MG63 (cell line): ENCODE measurements at places on chromosomes 7 and 10. TPM values are rescaled to one million over a fixed set of nuclear protein-coding genes. Genes with fewer than 3 reads are reported as not detected.

- DNase-seq = no peak
Measured at GRCh38 chr10:5453749-5454489, 41.6 kb downstream of the NET1 start.

GRCh38 chr10:28914701-28915100 lies 237.4 kb downstream of the BAMBI start:
- DNase-seq = no peak

DNA sequence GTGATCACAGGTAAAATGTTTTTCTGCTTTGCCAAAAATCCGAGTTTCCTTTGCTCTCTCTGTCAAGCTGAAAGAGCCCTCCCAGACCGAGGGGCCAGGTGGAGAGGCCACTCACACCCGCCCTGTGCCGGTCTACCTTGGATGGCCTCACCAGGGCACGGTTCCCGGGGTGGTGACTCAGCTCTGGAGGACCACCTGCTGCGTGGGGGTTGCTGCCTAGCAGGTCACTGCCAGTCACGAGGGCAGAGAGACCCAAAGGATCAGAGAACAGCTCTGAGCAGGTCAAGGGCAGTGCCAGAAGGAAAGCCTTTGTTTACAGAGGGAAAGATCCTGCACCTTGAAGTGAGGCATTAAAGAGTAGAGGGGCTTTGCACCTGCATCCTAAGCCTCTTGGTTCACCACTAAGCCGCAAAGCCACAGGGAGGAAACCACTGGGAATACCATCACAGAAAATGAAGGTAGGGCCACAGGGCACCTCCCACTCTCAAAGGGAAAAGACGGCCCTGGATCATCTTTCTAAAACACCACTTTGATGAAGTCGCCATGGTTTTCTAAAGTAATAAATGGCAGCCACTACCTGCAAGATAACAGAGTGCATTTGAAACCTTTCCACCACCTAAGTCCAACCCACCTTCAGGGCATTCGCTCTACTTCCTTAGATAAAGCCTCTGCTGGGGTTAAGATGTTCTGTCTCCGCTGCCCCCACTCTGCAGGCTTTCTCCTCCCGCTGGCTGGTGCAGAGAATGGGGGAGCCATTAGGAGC lies 160.3 kb upstream of the KLF14 start:
- DNase-seq = peak; percentile 91

- no peak for DNase-seq
Measured at GRCh38 chr10:103915796-103916195, 2.2 kb downstream of the STN1 start.

DNA sequence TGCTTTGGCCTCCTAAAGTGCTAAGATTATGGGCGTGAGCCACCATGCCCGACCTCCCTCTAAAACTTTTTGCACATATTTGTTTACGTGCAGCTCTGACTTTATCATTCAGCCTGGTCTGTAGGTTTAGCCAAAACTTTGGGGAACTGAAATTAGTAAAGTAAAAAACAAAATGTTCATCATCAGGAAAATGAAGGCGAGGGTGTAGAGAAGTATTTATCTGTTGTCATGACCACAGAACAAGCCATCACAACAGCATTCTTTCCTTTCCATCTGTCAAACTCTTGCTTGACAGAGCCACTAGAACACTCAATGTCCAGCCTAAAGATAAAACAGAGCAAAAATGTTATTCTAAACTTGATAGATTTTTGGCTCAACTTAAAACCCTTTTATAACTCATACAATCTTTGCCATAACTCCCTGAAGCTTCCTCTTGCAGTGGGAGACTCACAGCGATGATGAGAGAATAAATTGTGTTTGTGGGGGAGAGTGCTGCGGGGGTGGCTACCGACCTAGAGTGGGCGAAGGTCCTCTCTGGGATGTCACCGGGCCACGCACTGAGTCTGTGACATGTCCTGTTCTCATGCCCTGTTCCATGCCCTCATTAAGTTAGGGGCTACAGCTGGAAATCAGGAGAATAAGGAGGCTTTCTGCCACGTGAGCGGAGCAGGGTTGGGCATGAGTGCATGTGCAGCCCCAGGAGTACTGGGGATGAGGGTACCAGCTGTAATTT lies 58.6 kb upstream of the MKRN1 start:
- DNase-seq = no peak

GRCh38 chr10:132616170-132616995 lies 78.8 kb downstream of the INPP5A start:
- no peak for DNase-seq

DNA sequence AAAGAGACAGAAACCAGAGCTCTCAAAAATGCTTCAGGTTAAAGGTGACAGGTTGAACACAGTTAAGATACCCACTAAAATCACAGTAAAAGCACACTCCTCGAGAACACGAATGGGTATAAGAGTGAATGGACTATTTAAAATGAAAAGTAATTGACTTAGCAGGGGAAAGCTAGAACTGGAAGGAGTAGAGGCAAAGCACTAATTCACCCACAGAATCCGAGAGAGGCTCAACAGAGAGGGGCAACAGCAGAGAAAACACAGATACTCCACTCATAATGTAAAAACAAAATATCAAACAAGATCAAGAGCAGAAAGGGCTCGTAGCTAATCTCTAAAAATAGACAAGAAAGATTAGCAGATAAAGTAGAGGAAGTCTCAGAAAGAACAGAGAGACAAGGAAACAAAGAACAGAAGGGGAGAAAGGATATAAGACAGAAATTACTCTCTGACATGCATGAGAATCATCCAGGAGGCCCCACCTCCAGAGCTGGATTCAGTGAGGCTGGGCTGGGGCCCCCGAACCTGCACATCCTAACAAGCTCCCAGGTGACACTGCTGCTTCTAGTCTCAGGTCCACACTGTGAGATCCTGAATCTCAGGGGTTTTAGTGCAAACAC lies 117.6 kb downstream of the GALNT11 start:
- DNase-seq = no peak

DNA sequence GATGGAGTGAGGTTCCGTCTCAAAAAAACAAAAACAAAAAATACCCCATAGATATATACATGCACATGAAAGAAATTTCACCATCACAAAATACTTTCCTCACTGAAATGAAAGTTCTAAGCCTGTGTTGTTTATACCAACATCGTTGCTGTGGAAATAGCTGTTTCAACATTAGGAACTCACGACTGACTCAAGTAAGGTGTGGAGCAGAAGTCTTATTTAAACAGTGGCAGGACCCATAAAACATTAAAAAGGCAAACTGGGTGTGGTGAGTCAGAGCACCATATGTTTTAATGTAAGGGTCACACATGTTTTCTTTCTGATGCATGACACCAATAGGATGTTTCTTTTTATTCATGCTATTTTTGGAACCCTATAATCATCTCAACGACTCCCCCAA lies 48.3 kb downstream of the BAIAP2L1 start:
- no peak for DNase-seq

DNA sequence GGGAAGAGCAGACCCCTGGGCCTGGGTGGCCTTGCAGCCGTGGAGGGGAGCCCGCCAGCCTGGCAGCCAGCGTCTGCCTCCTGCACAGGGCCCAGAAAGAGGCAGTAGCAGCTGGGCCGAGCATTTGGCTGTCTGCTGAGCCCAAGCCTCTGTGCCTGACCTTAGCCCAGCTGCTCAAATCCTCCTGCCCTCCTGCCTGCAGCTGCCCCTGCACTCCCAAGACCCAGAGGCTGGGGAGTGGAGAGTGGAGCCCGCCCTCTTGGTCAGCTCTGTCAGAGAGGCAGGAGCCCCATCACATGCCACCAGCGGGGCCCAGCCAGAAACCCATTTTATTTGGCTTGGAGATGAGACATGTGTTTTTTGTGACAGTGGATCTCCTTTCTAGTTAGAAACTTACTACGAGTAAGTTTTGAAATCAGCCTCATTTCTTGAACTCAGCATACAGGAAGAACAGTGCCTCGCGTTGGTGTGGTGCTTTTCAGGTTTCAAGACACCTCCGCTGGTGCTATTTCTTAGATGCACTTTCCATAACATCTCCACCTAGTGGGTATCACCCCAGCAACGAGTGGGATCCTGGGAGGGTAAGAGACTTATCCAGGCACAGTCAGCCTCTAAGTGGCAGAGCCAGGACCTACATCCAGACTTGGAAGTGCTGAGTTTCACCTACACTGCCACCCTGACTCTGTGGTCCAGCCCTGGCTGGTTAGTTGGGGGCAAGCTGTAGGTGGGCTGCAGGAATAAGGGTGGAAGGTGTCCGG lies 477.1 kb downstream of the RPS24 start:
- no peak for DNase-seq

GRCh38 chr7:32167256-32167655 lies 97.0 kb upstream of the PDE1C start:
- no peak for DNase-seq

DNA sequence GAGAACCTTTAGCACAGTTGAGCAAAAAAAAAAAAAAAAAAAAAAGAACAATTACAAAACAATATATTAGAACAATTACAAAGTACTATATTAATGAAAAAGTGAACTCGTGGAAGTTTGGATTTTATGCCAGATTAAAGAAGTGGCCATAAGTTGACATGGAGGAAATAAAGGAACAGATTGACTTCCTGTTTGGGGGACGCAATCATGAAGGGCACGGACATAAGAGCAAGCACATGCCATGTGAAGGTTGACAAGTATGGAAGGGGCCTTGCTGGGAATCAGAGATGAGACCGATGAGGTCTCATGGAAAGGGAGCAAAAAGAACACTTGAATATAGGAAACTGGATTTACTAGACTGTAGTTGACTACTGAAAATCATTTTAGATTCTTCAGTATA lies 61.7 kb downstream of the ICA1 start:
- no peak for DNase-seq

DNA sequence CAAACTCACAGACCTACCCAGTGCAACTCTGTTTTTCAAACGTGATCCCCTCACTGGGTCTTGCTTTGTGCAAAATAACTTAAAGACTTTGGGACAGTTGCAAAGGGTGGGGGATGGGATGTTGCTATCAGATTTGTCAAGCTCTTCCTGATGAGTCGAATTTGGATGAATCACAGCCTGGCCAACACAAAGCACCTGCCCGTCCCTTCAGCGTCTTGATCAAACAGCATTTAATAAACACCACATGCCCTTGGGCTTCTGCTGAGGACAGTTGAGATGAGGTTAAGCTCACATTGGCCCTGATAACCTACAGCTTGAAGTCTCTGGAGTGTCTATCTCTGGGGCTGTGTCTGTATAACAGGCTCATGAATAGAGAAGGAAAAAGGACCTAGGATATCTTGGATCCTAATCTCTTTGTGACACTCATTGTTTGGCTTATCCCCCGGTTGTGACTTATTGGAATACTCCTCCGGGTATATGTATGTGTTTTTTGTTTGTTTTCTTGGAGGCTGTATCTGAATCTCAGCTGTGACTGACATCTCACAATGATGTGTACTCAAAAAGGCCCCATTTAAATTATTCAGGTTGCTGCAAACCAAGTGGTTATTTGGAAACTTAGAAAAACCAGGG lies 132.6 kb upstream of the NAMPT start:
- DNase-seq = no peak

DNA sequence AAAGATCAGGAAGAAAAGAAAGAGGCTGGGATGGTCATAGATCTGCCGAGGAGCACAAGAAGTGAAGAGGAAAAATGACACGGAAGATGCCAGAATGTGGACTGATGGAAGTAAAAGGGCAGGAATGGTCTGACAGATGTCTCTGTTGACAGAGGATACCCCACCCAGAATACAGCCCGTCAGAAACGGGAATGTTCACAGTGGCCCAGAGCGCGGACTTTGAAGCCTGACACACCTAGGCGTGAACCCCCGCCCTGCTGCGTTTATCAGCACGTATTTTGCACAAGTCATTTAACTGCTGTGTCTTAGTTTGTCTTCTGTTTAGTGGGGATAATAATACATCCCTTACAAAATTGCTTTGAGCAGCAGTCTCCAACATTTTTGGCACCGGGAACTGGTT lies 27.1 kb downstream of the AKR1B1 start:
- no peak for DNase-seq

DNA sequence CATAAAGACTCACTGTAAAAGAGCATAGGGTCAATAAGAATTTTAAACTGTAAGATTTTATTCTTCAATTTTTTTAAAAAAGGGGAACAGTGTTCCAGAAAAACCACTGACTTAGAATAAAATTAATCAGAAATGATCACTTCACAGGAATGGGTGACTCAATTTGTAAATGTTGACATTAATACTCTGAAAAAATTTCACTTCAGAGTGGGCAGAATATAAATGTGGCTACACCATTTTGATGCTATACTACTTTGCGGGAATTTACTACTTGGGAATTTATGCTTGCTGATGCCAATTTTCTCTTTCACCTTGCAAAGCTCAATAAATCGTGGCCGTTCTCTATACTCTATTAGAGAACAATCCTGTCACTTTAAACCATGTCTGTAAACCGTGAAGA lies 126.9 kb downstream of the HIBADH start:
- no peak for DNase-seq

- DNase-seq = peak; percentile 44
Measured at GRCh38 chr10:59177031-59177797, 771 bp downstream of the PHYHIPL start.

DNA sequence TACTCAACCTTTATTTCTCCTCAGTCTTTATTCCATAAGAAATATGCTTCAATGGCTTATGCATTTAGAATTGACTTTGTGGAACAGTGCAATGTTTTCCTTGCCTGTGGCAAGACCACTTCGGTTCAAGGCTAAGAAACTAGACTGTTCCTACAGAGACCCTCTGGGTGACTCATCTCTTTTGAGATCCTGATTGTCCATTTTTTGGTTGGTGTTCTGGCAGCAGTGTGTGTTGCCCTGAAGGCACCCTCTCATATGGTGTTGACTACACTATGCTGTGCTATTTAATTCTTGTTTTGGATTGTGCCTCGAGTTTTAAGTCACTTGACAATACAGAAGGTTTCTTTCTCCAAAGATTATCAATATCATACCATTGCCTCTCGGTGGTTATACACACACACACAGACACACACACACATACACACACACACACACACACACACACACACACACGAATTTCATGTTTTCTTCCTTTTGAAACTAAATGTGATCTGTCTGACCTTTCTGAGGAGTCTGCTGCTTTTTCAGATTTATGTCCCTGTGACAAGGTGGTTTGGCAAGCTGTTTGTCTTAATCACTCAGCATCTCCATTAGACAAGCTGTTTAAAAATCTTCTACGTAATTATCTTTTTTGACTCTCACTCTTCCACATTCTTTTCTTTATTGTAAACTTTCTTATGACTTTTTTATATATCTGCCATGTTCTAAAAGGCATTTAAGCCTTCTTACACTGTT lies 187.2 kb downstream of the VTI1A start:
- DNase-seq = peak; percentile 9

DNA sequence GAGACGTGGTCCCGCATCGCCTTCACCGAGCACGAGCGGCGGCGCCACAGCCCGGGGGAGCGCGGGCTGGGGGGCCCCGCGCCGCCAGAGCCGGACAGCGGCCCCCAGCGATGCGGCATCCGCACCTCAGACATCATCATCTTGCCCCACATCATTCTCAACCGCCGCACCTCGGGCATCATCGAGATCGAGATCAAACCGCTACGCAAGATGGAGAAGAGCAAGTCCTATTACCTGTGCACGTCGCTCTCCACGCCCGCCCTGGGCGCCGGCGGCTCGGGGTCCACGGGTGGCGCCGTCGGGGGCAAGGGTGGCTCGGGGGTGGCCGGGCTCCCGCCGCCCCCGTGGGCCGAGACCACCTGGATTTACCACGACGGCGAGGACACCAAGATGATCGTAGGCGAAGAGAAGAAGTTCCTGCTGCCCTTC lies 737 bp downstream of the CNNM2 start:
- DNase-seq = no peak

- no peak for DNase-seq
Measured at GRCh38 chr7:112199035-112199655, 7.1 kb downstream of the DOCK4 start.

The CSGALNACT2 gene
- total RNA-seq = 10.2 and 23.7 TPM in 2 replicates

The PNLIPRP2 gene
- not detected in 2 replicates for total RNA-seq

The TUBB8 gene
- not detected in 2 replicates for total RNA-seq

The NME8 gene
- not detected in 2 replicates for total RNA-seq

The ACSM6 gene
- not detected in 2 replicates for total RNA-seq

The HABP2 gene
- total RNA-seq = not detected in 2 replicates

The ALKBH4 gene
- total RNA-seq = 10.8 and 17.1 TPM in 2 replicates

The HOXA11 gene
- 3.2 and 3.7 TPM in 2 replicates for total RNA-seq
